Mammary microvascular endothelial cell (primary cell): ENCODE measurements at places on chromosomes 16 and 17. TPM values are rescaled to one million over a fixed set of nuclear protein-coding genes. Genes with fewer than 3 reads are reported as not detected.

PDIA2 gene
- total RNA-seq: 0.07 TPM in 1 of 2 replicates, not detected in the other

MYH1 gene
- total RNA-seq: not detected in 2 replicates

KRTAP9-8 gene
- not detected in 2 replicates for total RNA-seq

ZFPM1 gene
- 0.93 and 1.3 TPM in 2 replicates for total RNA-seq

TMEM204 gene
- 53.5 and 61.6 TPM in 2 replicates for total RNA-seq

BCAR1 gene
- total RNA-seq: 243 and 270 TPM in 2 replicates

CA5A gene
- total RNA-seq: not detected in 2 replicates

PITPNM3 gene
- total RNA-seq: 0.20 and 0.39 TPM in 2 replicates

VPS9D1 gene
- total RNA-seq: 5.1 and 5.9 TPM in 2 replicates
